H4 (cell line): ENCODE measurements at places on chromosomes 1 and 21. TPM values are rescaled to one million over a fixed set of nuclear protein-coding genes. Genes with fewer than 3 reads are reported as not detected.

TCP10L gene
- total RNA-seq: not detected in 2 replicates

PAPPA2 gene
- 2.0 and 2.1 TPM in 2 replicates for total RNA-seq

KRTAP21-2 gene
- total RNA-seq: not detected in 2 replicates

HPCA gene
- total RNA-seq: not detected in 2 replicates

TSPAN2 gene
- 1.3 and 3.7 TPM in 2 replicates for total RNA-seq

ARTN gene
- total RNA-seq: 0.25 TPM in 1 of 2 replicates, not detected in the other

MASP2 gene
- not detected in 2 replicates for total RNA-seq

DENND2D gene
- total RNA-seq: 1.5 and 3.0 TPM in 2 replicates

HES2 gene
- not detected in 2 replicates for total RNA-seq

GNG12 gene
- total RNA-seq: 136 and 167 TPM in 2 replicates

AMY1C gene
- not detected in 2 replicates for total RNA-seq
